NCI-H2227 treated with DMSO at 0.1 percent for 48 hours (cell line): ENCODE measurements at places on chromosomes 1 and 21.
A peak's percentile ranks its signal among the peaks of the same experiment; 100 is the strongest.

DNA sequence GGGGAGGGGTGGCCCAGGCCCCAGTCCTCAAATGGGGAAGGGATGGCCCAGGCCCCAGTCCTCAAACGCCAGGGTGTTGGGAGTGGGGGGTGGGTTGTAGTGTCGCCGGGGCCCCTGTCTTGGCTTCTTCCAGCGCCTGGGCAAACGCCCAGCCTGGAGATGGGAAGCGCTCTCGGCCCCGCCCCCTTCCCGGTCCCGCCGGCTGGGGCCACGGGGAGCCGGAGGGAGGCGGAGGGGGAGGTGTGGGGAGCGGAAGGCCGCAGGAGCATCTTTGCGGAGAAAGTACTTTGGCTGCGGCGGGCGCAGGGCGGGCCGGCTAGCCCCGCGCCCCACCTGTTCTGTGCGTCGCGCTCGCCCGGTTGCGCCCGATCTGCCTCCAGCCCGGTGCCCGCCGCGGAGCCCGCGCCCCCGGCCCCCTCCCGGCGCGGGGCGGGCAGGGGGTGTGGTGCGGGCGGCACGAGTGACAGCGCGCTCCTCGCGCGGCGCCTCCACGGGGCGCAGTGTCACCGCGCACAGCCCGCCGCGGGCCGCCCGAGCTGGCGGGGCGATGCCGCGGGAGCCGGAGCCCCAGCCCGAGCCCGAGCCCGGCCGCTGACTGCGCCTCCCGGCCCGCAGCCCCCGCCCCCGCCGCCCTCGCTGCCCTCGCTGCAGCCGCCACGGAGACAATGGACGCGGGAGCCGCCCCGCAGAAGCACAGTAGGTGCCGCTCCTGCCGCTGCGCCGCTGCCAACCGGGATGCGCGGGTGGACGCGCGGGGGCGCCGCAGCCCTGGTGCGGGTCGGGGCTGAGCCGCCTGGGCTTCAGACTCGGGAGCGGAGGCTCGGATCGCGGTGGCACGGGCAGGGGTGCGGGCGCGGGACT, 31.1 kb upstream of the PEX10 start:
- DNase-seq, result no peak

DNA sequence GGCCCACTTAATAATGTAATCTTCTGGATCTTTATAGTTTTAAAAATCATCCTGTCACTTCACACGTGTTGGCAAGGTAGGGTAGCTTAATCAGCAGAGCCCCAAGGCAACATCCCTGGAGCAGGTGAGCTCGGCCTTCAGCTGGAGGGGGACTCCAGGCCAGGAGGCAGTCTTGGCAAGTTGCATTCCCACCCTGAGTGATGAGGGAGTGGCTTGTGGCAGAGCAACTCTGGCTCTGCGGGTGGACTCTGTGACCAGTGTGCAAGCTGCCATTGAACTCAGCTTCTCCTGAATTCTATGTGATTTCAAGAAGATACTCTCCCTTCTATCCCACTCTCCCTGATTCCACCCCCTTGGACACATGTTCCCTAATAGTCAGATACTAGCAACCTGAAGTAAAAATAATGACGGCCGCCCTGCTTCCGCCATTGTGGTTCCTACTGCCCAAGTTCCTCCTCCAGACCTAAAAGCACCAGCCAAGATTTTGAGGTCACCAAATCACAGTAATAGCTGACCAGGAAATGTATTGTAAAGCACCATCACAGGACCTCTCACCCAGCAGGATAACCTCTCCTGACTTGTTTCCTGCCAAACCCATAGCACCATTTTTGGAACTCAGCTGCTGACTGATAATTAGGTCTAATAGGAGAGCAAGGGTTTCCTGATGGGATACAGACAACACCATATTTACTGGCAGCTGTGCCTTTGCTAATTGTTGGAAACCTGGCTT, 11.5 kb upstream of the LYST start:
- DNase-seq, result no peak

DNA sequence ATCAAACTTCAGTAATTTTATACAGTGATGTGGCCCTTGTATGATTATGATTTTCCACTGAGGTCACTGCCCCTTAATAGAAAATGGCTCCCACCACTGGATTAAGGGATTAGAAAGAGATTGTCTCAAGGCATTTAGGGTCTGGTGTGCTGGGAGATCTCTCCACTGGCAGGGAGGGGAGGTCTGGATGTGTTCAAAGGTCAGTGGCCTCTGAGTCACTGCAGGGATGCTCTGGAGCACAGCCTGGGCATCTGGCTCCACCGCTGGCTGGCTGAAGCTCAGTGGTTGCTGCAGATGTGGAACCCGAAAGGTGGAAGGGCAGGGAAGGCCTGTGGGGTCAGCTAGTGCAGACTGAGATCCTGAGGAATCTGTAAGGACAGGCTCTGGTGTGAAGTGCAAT, 18.3 kb upstream of the CHI3L1 start:
- no peak for DNase-seq

DNA sequence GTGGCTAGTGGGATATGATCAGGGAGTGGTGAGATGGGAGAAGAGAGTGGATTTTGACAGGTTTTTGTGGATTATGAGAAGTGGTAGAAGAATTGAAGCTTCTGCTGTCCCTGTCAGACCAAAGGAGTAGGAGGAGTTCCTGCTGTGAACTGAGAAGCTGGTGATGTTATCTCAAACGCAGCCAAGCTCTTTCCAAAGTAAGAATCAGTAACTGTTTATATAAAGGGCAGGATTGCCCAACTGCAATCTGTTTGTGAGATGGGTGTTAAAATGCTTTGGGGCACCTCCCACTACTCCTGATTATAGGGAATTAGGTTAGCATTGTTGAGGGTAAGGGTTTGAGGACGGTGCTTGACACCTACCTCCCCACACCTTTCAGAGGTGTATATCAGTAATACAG, 60.5 kb upstream of the USP25 start:
- no peak for DNase-seq

DNA sequence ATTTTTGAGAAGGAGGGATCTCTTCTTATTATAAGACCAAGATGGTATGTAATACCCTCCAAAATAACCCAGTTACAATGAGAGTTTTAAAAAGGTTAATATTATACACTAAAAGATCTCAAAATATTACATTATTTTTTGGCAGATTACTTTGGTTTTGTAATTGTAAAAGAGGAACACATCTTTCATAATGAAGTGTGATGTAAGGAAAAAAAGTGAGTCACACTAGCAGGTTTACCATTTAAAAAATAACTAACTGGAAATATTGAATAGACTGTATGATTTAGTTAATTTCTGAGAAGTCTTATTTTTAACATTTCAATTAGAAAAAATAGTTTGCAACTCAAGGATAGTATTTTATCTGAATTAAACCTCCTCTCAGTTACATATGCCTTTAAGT, 1.1 kb downstream of the F5 start:
- DNase-seq, result no peak

- no peak for DNase-seq
Measured at GRCh38 chr1:151259351-151259750, 4.8 kb downstream of the PSMD4 start.

- DNase-seq, result no peak
Measured at GRCh38 chr21:33128538-33128937, 58.6 kb downstream of the OLIG1 start.

DNA sequence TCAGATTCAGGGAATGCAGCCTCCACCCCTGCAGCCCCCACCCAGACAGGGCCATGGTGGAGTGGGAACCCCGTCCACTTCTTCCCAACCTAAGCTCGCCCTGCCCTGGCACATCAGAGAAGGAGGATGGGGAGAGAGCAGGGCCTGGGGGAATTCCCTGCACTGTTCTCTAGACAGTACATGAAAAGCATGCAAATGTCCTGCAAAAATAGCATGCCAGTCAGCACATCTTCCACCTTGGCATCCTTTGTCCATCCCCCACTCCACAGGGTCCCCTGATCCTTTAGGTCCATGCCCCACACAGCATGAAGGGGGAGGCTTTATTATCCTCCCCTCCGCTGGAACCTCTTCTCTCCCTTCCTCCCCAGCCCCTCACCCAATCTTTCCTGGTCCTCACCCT, 35.0 kb upstream of the RD3 start:
- DNase-seq, result no peak

DNA sequence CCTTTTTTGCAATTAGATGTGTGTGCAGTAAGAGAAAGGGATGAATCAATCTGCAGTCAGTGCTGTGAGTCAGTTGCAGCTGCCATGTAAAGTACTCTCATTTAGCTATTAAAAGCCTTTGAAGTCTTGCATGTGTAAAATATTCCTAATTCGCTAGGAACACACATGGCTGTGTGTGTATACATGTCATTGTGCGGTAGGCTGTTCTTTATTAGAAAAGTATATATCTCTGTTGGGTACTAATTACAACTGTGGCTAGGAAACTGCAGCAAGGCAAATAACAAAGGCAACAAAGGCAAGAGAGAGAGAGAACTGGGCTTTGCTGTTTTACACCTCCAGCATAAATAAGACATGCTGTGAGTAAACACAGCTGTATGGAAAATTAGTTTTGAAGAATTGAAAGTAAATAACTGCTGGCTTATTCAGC, 41.7 kb downstream of the EPB41 start:
- DNase-seq, result peak; percentile 78

GRCh38 chr1:17561561-17561985, 22.1 kb downstream of the ARHGEF10L start:
- DNase-seq, result no peak

DNA sequence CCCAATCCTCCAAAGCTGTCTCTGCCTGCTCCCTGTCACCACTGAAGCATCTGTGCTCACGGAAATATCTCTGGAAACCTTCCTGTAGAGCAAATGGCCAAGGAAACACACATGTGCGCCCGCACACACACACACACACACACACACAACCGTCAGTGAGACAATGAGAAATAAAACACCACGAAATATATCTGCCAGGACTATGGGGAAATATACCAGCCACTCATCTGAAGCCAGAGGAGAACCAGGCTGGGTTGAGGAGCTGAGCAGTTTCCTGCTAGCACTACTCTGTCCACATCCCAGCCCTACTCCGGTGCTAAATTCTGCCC, 25.1 kb upstream of the PLXNA2 start:
- DNase-seq, result no peak

- DNase-seq, result no peak
Measured at GRCh38 chr1:61506944-61507500, 217.9 kb downstream of the TM2D1 start.

DNA sequence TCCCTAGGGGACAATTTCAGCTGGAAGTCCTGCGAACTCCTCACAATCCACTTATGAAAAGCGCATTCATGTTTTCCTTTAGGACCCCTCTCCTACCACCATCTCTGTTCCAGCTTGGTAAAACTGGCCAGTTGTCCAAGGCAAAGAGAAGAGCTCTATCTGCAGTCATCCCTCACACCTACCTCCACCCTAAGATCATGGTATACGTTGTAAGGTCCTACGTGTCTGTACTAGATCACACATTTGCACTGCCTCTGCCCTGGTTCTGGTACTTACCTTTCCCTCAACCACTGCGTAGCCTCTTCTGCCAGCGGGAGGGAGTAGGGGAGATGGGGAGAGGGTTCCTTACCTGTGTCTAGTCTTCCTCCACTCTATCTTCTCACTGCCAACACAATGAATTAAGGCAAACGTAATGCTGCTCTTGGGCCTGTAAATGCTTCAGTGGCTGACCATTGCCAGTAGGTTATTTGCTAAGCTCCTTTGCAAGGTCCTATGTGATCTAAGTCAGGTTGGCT, 739 bp upstream of the NUP133 start:
- DNase-seq, result peak; percentile 25

- DNase-seq, result no peak
Measured at GRCh38 chr1:198072177-198072576, 84.6 kb upstream of the NEK7 start.

DNA sequence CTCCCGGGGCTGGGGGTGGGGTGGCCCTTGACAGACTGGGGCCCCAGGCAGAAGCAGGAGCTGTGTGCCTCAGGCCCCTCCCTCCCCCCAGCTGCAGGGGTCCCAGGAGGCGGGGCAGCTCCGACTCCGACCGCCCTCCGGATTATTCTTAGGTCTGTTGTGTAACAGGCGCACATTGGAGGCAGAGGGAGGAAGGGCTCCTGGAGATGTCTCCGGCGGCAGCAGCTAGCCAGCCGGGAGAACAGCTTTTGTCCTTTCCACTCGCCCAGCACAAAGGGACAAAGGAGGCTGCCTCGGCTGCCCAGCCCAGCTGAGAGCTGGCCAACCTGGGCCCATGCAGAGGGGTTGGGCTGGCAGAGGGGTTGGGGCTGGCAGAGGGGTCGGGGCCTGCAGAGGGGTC, 29.7 kb upstream of the PLCH2 start:
- DNase-seq, result no peak

- DNase-seq, result no peak
Measured at GRCh38 chr1:206664740-206665139, 20.0 kb upstream of the MAPKAPK2 start.
